ENCODE measurements at places on chromosomes 6 and 20. TPM values are rescaled to one million over a fixed set of nuclear protein-coding genes. Genes with fewer than 3 reads are reported as not detected.

DNA sequence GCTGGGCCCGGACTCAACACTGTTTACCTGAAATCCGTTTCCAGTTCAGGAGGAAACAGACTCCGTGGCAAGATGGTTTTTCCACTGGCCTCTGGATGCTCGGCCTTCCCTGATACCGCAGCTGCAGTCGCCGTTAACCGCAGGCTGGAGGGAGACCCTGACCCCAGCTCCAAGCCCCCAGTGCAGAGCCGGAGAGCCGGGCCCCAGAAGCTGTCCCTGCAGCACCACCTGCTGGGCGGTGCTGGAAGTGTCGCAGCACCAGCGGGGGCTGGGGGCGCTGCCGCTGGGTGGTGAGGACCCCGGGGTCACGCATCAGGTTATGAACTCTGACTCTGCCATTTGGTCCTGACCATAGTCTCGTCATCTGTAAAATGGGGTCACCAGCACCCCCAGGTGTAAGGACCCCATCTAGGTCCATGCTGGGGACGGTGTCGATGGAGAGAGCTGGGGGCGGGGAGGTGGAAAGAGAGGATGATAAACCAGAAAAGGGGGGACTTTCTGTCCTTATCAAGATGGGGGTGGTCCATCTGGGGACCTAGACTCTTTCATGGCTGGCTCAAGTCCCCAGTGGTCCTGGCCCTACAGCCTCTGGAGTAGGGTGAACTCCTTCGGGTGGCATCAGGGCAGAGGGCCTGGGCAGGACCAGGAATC lies 20.8 kb upstream of the CHRNA4 start:
- peaks cover 97% of the 10 kb centered on the region for H3K27me3 ChIP-seq
- H3K4me1 ChIP-seq, result no peaks in the 10 kb centered on the region
- no peaks in the 10 kb centered on the region for H3K36me3 ChIP-seq

DNA sequence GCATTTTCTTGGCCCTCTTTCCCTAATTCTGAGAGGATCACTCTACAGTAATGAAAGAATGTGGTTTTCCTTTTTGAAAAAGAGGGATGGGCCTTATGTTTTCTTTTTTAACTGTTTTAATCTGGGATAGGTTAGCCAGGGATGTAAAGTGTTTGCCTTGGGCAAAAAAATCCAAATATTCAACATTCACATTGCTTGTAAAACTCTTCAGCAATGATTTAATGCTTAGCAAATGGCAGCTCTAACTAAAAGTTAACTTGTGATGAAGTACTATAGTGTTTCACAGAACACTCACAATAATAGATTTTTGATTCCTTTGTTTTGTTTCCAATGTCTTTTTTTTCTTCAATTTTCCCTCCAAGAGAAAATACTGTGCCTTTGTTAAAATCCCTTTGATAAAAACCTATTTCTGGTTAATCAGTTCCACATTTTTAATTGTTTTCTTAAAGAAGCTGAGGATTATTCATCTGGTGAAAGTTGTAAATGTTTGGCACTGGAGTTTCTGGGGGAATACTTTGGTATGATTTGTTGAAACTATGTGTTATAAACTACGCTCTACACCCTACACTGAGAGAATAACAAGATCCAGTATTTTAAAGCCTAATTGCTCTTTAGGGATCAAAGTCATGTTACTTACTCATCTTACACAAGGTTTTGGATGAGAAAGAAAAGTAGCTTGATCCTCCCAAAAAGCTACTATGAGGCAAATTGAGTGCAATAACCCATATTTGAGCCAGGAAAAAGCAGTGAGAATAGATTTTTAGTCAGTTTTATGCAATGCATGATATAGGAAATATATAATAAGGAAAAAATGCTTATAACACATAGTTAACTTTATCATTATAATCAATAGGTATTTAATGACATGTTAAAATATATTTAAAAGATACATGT lies 335.8 kb downstream of the EPHA7 start:
- H3K4me3 ChIP-seq, result no peak overlapping the region
- H3K27ac ChIP-seq, result no peak overlapping the region
- no peaks in the 10 kb centered on the region for H3K4me1 ChIP-seq
- no peaks in the 10 kb centered on the region for H3K36me3 ChIP-seq

GRCh38 chr20:52593654-52594053 lies 378.5 kb upstream of the TSHZ2 start:
- no peak overlapping the region for H3K4me3 ChIP-seq
- no peaks in the 10 kb centered on the region for H3K36me3 ChIP-seq
- peaks cover 3% of the 10 kb centered on the region for H3K27me3 ChIP-seq
- H3K4me1 ChIP-seq, result no peaks in the 10 kb centered on the region
- no peak overlapping the region for H3K27ac ChIP-seq
- no peak for DNase-seq

DNA sequence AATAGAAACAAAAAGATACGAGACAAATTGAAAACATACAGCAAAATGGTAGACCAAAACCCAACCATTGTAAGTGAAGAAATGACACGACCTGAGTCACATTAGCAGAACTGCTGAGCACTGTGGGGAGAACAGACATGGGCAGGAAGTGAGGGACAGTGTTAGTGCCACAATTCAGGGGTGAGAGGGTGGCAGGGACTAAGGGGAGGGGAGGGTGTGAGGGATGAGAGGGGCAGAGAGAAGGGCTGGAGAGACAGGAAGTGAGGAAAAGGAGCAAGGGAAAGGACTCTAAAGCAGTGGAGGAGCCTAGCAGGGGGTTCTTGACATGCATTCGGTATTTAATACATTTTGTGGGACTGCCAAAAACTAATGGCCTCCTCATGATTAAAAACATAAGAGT lies 45.0 kb upstream of the TRIM26 start:
- H3K4me1 ChIP-seq, result peaks cover under 1% of the 10 kb centered on the region
- no peak for DNase-seq
- no peaks in the 10 kb centered on the region for H3K36me3 ChIP-seq
- peaks cover 55% of the 10 kb centered on the region for H3K27me3 ChIP-seq

DNA sequence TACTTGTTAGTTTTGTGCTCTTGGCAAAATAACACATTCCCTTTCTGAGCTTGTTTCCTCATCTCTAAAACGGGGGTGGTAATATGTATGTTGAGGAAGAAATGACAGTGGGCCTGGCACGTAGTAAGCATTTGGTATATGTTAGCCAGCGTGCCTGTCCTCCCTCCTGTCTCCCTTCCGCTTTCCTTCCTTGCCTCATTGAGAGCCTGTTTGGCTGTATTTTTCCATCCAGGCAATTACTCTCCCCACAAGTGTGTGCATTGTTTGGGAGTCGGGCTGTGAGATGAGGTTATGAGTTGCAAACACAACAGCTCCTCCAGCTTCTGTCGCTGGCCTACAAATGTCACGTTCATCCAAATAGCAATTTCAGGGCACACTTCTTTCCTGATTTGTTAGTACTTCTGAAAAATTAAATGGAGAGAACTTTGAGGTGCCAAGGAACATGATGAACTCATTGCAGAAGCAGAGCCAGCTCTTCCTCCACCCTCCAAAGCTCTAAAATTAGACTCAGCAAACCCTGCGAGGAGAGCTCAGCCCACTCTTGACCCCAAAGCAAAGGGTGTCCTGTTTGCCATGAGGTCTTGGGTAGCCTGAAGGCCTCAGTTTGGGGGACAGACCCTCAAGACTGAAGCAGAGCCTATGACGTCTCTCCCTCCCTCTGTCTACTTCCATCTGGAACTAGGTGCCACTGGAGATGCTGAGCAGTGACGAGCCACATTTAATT lies 50.7 kb upstream of the TOX2 start:
- H3K4me1 ChIP-seq, result no peaks in the 10 kb centered on the region
- H3K4me3 ChIP-seq, result no peak overlapping the region
- H3K36me3 ChIP-seq, result no peaks in the 10 kb centered on the region
- H3K27me3 ChIP-seq, result no peaks in the 10 kb centered on the region
- H3K27ac ChIP-seq, result no peak overlapping the region
- DNase-seq, result no peak

DNA sequence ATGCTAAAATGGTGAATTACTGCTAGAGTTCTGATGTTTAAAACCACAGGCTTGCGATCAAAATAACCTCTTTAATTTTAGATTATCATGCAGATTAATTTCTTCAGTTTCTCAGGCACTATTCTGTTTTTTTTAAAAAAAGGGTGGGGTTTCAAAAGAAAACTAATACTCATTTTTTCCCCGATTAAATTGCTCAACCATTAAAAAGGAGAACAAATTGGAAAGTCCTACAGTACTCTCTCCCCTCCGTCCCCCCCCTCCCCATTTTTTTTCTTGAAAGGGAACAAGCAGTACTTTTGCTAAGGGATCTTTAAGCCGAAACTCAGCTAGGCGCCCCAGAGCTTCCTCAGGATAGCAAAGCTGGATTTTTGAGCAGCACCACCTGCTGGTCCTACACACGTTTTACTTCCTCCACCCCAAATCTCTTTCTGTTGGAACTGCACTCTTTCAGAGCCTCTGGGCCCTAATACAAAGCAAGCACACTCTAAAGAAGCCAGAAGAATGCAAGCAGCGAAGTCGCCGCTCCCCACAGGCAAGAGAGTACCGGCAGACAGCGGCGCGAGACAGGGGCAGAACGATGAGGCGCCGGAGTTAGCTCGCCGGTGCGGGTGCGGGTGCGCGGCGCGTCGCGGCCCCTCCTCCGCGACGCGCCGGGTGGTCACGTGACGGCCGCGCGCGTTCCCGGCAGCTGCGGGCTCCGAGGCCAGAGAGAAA lies at the start of gene RNF146:
TSS of gene RNF146 (plus strand) at position 687 of the 714 bp plus-strand sequence. CDS start 13,475 bp downstream, outside the sequence.
- H3K4me3 ChIP-seq, result peak within 1 kb of the TSS; percentile 65
- no peaks in the 10 kb centered on the region for H3K27me3 ChIP-seq
- peaks cover 30% of the 10 kb centered on the region for H3K4me1 ChIP-seq
- H3K36me3 ChIP-seq, result peaks cover 12% of the 10 kb centered on the region
- peak within 1 kb of the TSS; percentile 85 for H3K27ac ChIP-seq

DNA sequence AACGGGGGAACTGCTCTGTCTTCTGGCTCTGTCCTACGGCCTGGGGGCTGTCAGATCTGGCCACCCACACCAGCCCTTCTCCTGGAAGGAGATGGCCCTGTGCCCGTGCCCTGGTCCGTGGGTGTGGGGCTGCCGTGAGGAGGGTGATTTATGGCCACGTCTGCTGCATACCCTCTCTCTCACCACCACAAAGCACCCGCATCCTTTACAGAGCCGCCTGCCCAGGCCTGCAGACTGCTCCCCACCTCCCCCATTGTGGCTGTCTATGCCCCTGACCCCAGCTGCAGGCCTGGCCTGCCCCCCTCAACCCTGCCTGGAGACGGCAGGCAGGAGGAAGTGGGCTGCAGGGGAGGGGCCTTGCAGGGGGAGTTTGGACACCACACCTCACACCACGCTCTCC lies 72.7 kb upstream of the GATA5 start:
- peaks cover 97% of the 10 kb centered on the region for H3K27me3 ChIP-seq
- H3K27ac ChIP-seq, result no peak overlapping the region
- H3K4me3 ChIP-seq, result no peak overlapping the region
- H3K36me3 ChIP-seq, result no peaks in the 10 kb centered on the region

DNA sequence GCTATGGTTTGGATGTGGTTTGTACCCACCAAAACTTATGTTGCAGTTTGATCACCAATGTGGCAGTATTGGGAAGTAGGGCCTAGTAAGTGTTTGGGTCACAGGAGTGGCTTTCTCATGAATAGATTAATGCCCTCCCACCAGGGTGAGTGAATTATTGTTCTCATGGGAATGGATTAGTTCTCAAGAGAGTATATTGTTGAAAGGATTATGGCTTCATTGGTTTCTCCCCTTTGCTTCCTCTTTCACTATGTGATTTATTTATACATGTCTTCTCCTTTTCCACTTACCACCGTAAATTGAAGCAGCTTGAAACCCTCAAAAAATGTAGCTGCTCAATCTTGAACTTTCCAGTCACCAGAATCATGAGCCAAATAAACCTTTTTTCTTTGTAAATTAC lies 10.8 kb downstream of the UFL1 start:
- H3K27ac ChIP-seq, result no peak overlapping the region
- no peak overlapping the region for H3K4me3 ChIP-seq
- peaks cover 51% of the 10 kb centered on the region for H3K36me3 ChIP-seq
- H3K27me3 ChIP-seq, result no peaks in the 10 kb centered on the region

GRCh38 chr6:49551078-49551865 lies 804 bp downstream of the C6orf141 start:
- H3K4me3 ChIP-seq, result peak overlapping the region; percentile 82
- peaks cover 41% of the 10 kb centered on the region for H3K4me1 ChIP-seq
- DNase-seq, result no peak
- no peaks in the 10 kb centered on the region for H3K27me3 ChIP-seq

The PSORS1C2 gene
- not detected for total RNA-seq

The CENPQ gene
- total RNA-seq, result 9.5 TPM

The MCHR2 gene
- not detected for total RNA-seq

Measured in PC-9 (cell line).